ENCODE measurements at places on chromosomes 1 and 21. TPM values are rescaled to one million over a fixed set of nuclear protein-coding genes. Genes with fewer than 3 reads are reported as not detected.

GRCh38 chr1:67144696-67145095 is 9.9 kb upstream of the C1orf141 start:
- no peak for DNase-seq

DNA sequence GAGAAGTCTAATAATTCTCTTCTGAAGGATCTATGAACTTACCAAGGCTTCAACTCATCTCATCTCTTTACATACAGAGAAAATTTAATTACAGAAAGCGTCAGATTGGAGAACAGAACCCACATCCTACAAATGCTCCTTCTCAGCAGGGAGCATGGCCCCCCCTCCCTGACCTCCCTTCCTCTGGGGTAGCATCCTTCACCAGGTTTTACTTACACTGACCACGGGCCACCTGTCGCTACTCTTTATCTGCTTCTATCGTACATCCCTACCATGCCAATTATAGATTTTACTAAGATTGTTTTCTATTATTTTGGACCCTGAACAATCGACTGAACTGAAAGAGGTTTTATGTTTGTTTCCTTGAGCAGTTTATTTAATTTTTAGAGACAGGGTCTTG is 25.8 kb downstream of the RIPPLY3 start:
- DNase-seq = no peak

- DNase-seq = no peak
These were observed 71.4 kb downstream of the CC2D1B start for GRCh38 chr1:52294580-52294979.

DNA sequence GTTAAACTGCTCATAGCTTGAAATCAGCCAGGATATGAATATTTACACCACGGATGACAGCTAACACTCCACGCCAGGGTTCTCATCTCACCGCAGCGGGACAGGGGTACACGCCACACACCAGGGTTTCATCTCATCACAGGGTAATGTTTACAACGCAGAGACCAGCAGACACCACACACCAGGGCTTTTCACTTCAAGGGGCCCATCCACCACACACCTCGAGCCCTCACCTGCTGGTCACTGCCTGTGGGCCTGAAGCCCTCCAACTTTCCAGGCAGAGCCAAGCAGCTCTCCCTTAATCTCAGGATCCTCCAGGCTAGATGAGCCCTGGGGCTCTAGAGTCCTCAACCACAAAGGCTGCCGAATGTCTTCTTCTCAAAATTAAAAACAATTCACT is 1.3 kb upstream of the KRTAP10-12 start:
- peak; percentile 4 for DNase-seq

- DNase-seq = no peak
These were observed 301.4 kb downstream of the ZNF326 start for GRCh38 chr1:90296327-90296726.

GRCh38 chr1:6261615-6261995 is 707 bp upstream of the GPR153 start:
- DNase-seq = no peak

GRCh38 chr1:77631302-77631701 is 51.2 kb downstream of the ZZZ3 start:
- no peak for DNase-seq

GRCh38 chr21:39064325-39065012 is 118.8 kb downstream of the PSMG1 start:
- no peak for DNase-seq

- DNase-seq = no peak
These were observed 86.6 kb downstream of the DMRTB1 start for GRCh38 chr1:53545663-53546408.

- no peak for DNase-seq
These were observed 15.1 kb downstream of the NFYC start for GRCh38 chr1:40706626-40707025.

DNA sequence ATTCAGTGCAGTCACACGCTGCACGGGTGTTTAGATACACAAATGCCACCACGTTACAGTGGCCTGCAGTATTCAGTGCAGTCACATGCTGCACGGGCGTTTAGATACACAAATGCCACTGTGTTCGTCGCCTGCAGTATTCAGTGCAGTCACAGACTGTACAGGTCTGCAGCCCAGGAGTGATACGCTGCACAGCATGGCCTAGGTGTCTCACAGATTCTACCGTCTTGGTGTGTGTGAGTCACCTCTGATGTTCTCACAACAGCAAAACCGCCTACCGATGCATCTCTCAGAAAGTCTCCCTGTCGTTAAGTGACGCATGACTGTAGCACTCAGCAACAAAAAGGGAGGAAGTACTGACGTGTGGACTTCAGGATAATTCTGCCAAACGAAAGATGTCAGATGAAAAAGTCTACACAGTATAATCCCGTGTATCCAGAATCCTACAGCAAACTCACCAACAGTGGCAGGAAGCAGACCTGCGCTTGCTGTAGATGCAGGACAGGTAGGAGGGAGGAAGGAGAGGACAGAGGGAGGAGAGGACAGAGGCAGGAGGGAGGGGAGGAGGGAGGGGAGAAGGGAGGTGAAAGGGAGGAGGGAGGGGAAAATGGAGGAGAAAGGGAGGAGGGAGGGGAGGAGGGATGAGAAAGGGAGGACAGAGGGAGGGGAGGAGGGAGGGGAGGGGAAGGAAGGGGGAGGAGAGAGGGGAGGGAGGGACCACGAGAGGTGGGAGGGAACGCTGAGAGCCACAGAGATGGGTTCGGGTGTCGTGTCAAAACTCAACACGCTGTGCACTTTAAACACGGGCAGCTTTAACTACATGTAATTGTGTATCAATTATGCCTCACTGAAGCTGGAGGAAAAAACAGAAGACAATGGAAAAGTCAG is 36.3 kb upstream of the PCBP3 start:
- no peak for DNase-seq

- no peak for DNase-seq
These were observed 24.1 kb upstream of the NFASC start for GRCh38 chr1:204846546-204846945.

GRCh38 chr1:219331424-219331823 is 157.7 kb downstream of the LYPLAL1 start:
- no peak for DNase-seq

GRCh38 chr1:119492763-119493162 is 14.2 kb upstream of the HSD3B1 start:
- no peak for DNase-seq

DNA sequence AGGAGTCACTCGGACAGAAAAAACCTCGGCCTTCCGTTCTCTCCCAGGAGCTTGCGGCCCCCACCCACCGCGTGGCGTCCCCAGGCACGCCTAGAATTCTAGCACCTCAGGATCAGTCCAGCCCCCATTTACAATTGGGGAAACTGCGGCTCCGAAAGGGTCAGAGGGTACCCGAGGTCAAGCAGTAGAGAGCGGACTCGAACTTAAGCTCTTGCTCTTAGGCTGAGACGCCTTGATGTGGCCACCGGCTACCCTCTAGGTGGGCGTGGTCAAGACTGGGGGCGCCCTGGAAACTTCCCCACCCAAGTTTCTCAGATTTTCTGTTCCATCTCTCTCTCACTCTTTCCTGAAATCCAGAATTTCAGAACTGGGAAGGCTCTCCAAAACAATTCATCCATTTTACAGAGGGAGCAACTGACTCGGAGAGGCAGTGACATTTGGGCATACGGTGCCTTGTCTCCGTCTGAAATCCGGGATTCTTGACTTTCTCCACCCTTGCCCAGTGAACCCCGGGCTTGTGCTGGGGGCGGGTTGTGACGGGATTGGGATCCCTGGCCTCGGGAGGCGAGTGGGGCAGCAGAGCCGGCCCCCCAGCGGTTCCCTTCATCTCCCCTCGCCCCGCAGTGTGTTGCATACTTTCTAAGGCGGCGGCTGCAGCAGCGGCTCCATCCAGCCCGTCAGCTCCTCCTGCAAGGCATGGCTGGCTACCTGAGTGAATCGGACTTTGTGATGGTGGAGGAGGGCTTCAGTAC is 777 bp downstream of the AZIN2 start:
- no peak for DNase-seq

DNA sequence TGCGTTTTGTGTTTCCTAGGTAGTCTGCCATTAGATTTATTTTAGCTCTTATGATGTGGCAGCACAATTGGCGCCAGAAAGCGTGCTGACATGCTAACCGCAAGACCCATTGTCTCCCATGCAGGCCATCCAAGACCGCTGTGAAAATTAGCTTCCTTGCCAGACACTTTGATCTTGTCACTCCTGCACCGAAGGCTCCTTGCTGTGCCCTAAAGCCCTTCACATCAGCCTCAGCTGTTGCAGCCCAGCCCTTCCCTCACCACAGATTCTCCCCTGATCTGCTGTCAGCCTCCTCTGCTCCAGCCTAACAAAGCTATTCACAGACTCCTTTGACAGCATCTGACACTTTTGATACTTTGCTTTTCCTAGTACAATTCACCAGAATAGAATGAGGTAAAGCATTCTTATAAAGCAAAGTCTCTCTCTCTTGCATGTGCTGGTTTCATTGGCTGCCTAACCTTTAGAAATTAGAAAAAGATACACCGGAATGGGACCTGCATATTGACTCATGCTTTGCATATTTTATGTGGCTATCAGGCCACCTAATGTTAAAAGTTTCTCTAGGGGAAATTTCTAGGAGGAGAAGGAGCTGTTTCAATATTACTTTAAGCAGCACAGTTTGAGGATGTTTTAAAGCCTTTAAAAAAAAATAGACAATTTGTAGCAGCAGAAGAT is 280.3 kb upstream of the FMN2 start:
- DNase-seq = no peak

DNA sequence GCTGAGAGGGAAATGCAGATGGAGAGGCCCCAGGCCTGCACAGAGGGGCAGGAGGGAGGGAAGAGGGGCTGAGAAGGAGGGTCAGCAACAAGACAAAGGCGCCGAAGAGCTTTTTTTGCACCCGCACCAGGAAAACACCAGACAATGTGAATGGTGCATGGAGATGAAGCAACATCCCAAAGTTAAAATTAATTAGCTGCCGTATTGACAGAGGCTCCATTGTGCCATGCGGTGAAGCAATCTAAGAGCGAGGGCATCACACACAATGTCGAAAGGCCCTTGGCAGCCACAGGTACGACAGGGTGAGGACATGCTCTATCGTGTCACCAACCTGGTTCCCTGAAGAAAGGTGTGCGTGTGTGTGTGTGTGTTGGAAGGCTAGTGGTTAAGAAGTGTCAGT is 41.2 kb downstream of the SSBP3 start:
- DNase-seq = peak; percentile 47

GRCh38 chr1:67515324-67516080 is 85.3 kb upstream of the SERBP1 start:
- DNase-seq = no peak

- DNase-seq = no peak
These were observed 26.1 kb upstream of the SLAMF6 start for GRCh38 chr1:160548960-160549664.

GRCh38 chr21:31173881-31174555 is 135.7 kb upstream of the KRTAP19-8 start:
- DNase-seq = peak; percentile 26

DNA sequence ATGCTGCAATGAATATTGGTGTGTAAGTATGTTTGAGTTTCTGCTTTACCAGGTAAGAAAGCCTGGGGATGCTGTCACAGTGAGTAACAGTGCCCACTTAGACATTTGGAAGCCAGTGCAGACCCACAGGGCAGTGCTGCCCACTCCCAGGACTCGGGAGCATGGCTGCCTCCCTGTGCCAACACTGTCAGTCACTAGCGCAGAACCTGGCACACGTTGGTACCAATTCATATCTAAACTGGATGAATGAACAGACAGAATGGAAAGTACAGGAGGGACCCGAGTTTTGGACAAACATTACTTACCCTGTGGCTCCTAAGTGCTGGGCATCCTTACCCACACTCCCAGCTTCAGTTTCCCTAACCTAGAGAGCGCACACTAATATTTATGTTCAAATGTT is 1.6 kb upstream of the EVA1C start:
- DNase-seq = no peak

GRCh38 chr1:118160806-118161205 is 24.2 kb downstream of the SPAG17 start:
- DNase-seq = no peak

DNA sequence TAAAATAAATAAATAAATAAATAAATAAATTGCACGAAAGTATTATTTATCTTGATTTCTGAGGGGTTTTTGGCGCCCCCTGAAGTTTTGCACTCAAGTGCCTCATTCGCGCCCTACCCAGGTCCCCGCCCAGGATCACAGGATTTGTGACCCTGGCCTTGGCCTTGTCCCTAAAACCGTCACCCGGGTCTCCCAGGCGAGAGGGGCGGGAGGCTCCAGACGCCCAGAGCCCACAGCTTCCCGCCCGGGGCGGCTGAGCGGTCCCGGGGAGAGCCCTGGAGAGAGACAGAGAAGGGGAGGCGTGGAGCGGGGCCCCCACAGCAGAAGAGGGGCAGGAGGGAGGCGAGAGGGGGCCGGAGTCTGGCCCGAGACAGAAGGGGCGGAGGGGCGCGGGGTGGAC is 91.8 kb upstream of the CASZ1 start:
- no peak for DNase-seq

GRCh38 chr1:24935615-24936484 is 5.8 kb upstream of the RUNX3 start:
- no peak for DNase-seq

- DNase-seq = no peak
These were observed 111.7 kb downstream of the LACTBL1 start for GRCh38 chr1:22860883-22861385.

DNA sequence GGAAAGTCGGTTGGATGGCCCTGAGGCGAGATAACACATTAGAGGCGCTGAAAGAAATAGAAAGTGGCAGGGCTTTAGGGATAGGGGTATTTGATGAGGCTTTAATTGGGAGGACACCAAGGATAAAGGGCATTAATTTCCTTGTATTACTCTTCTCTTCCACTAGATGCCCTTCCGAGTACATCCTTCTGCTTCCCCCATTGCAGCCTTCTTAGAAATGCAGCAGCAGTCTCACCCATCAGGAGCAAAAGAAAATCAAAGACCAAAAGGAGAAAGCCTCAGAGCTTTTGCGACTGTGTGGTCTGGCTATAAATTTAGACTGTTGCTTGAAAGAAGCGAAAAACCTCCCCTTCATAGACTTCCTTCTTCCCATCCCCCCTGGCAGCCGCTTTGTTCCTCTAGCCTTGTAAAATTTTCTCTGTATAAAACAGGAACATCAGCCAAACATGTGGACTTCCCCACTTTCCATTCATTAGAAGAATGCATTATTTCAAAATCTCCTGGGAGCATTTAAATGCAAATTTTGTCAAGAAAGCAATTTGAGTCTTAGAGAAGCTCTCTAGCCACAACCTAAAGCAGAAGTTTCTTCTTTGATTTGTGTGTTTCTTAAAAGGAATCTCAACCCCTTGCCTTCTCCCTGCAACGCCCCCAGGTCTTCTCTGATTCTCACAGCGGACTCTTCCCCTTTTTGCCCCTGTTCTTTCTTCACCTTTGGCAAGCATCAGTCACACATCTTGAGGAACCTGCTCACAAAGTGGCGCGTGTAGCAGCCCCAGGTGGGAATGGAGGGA is 76.6 kb downstream of the NDUFS5 start:
- DNase-seq = peak; percentile 34

SSX2IP gene
- 22.3 TPM for total RNA-seq

OR2L2 gene
- 0.06 TPM for total RNA-seq

PLA2G5 gene
- total RNA-seq = 4.9 TPM

RIMS3 gene
- total RNA-seq = 4.2 TPM

CYP4A11 gene
- 14.2 TPM for total RNA-seq

GUCA2B gene
- total RNA-seq = 7.9 TPM

KLHDC7A gene
- total RNA-seq = 9.6 TPM

LCE1F gene
- total RNA-seq = not detected

APCS gene
- total RNA-seq = 54.7 TPM

DENND2C gene
- total RNA-seq = 4.1 TPM

LCE1A gene
- not detected for total RNA-seq

ETV3L gene
- not detected for total RNA-seq
